Activated T-helper 1 cell treated with anti-CD3 and anti-CD28 coated beads, Interleukin-2, amount 50 U/mL, for 16 hours (primary cell): ENCODE measurements at places on chromosomes 1 and 21.

DNA sequence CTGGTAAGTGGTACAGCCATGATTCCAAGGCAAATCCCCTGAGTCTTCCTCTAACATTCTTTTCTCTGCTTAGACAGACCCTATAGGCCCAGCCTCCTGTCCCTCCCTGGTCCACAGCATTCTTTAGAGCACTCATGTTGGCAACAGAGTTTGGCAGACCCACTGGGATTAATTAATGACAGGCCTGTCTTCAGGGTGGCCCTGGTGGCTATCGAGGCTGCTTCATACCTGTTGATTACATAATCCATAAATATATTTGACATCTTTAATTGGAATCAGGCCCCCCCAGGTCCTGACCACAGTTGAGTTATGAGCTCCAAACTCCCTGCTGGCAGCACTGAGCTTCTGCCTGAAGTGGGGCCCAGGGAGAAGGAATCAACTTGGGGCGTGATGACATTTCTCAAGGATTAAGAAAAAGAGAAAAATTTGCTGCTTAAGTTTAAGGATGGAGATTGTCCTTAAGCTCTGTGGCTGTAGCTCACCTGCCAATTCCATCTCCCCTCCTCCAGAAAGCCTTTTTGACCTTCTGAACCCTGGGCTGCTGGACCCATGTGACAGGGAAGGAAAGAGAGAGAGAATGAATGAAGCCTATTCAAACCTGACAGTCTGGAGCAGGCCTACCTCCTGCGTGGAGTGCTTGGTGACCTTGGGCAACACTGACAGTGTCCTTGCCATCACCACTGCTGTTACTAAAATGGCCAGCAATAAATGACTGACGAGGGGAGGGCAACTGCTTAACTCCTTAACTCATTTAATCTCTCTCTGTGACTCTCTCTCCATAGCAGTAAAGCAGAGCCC, 156.6 kb downstream of the TRABD2B start:
- no peak for DNase-seq

DNA sequence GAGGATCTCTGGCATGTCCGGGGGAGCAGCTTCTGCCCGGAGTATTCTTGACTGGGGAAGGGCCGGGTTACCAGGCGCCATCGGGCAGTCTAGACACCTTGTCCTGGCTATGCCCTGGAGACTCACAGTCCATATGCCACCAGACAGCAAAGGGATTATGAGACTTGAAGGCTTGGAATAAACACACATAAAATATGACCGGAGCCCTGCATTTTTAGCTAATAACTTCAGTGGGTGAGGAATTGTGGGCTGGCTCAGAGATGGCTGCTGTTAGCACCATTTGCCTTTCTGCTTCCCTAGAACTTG, 15.5 kb downstream of the NTPCR start:
- no peak for DNase-seq

- no peak for DNase-seq
Observed at GRCh38 chr1:87880764-87881163, 552.1 kb downstream of the LMO4 start.

GRCh38 chr1:22874785-22875184, 97.9 kb downstream of the LACTBL1 start:
- no peak for DNase-seq

GRCh38 chr21:38819719-38820159, 14.0 kb downstream of the ETS2 start:
- DNase-seq: no peak
